Nephron progenitor cell (in vitro differentiated cells): ENCODE measurements at places on chromosomes 7 and 10.
A peak's percentile ranks its signal among the peaks of the same experiment; 100 is the strongest.

- no peak for DNase-seq
Observed at GRCh38 chr10:3145366-3145765, 27.2 kb downstream of the PITRM1 start.

GRCh38 chr7:81779706-81780105, 9.9 kb upstream of the HGF start:
- no peak for DNase-seq

- DNase-seq, result no peak
Observed at GRCh38 chr7:94305836-94306235, 88.9 kb upstream of the COL1A2 start.

DNA sequence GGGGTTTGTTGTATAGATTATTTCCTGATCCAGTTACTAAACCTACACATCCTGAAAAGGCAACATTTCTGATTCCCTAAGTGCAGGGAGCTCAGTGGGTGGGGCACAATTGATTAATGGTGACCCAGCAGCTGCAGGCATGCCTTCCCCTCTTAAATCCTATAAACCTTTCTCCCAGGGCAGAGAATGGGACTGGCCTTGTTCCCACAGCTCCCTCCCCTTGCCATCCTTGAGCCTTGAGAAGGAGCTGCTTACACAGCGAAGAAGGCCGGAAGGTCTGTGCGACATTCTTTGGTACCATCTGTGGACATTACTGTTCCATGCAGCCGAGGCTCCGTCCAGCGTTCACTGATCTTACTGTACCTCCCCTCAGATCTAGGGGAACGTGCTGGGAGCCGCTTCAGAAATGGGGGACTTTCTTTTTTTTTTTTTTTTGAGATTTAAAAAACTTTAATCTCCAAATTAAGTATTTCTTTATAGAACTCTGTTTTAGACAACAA, 14.3 kb downstream of the KLF6 start:
- DNase-seq, result peak; percentile 29

- DNase-seq, result no peak
Observed at GRCh38 chr7:32588657-32589056, 93.4 kb downstream of the AVL9 start.

GRCh38 chr7:55185321-55185802, 166.5 kb downstream of the EGFR start:
- no peak for DNase-seq

- no peak for DNase-seq
Observed at GRCh38 chr10:71468363-71469094, 71.8 kb downstream of the CDH23 start.

DNA sequence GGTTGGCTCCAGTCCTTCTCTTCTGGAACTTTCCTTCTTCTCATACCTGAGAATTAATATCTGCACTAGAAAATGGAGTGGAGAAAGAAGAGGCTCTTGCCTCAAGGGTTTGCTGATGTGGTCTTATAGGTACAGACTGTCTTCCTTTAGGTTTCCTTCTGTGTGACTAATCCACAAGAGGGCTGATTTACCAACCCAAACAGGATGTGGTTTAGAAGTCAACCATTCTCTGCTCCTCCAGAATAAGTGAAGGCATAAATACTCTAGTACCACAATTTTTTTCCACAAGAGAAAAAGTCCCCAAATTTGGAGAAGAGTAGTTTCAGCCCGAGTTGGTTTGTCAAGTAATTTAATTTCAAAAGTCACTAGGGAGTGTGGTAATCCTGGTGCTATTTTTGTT, 85.8 kb downstream of the NRP1 start:
- no peak for DNase-seq

- DNase-seq, result no peak
Observed at GRCh38 chr7:128703609-128704241, 31.6 kb downstream of the GARIN1A start.

DNA sequence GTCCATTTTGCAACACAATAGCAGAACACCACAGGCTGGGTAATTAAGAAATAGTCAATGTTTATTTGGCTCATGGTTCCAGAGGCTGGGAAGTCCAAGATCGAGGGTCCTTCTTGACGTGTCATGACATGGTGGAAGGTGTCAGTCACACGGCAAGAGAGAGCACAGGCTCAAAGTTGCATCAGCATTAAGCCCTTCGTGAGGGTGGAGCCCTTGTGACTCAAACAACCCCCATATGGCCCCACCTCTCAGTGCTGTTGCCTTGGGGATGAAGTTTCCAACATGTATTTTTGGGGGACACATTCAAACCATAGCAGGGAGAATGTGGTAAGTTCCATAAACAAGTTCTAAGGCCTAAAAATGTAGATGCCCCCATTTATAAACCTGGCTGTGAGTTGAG, 24.6 kb upstream of the GTPBP4 start:
- DNase-seq, result no peak

- DNase-seq, result peak; percentile 44
Observed at GRCh38 chr10:78974617-78975317, 94.0 kb upstream of the ZMIZ1 start.

DNA sequence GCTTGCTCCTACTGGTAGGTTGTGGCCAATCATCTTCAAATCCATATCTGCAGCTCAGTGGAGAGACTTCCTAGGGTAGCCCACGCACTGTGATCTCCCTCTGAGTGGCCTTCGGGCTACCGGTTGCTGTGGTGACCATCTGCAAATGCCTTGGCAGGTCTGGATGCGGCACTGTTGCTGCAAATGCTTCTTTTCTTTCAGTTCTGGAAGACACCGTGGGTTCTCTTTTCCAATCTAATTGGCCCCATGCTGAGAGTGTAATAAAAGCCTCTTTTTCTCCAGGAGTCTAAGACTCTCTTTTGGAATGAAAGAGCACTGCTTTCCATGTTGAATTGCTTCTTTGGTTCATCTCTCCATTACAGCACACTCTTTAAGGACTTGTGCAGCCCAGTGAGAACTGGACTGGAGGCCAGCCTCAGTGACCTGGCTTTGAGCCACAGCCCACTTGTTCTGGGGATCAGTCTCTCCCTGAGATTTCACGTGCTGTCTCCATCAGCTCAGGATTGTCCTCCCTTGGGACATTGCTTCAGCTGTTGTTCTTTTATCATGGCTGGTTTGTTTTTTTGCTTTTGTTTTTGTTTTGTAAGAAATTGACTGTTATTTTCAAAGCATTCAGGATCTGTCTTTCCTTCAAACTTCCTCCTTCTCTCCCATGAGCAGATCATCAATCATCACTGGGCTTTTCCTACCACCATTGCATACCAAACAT, 286.6 kb downstream of the BMPER start:
- no peak for DNase-seq

GRCh38 chr7:28685644-28686417, 272.3 kb downstream of the TRIL start:
- DNase-seq, result peak; percentile 31
